Esophagus mucosa (tissue), 1 donor: ENCODE measurements at places on chromosomes 7 and 10. TPM values are rescaled to one million over a fixed set of nuclear protein-coding genes. Genes with fewer than 3 reads are reported as not detected.

DNA sequence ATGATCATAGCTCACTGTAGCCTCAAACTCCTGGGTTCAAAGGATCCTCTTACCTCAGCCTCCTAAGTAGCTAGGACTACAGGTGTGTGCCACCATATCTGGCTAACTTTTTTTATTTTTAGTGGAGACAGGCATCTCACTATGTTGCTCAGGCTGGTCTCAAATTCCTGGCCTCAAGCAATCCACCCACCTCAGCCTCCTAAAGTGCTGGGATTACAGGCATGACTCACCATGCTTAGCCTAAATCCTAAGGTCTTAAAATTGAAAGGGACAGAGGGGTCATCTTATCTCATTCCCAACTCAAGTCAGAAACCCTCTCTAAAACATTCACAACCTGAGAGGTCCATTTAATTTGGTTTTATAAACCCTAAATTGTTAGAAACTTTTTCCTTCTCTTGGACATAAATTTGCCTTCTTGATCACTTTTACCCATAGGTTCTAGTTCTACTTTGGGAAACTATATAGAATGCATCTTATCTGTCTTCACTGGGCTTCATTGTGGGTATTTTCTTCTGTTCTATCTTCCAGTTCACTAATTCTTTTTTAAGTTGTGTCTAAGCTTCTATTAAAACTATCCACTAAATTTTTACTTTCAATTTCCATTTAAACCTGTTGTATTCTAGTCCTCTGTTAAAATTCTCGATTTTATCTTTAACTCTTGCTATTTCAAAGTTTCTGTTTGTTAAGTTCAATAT, 183.4 kb upstream of the KAT6B start:
- no peak for ATAC-seq

- no peak for ATAC-seq
These were observed 33.7 kb downstream of the C10orf120 start for GRCh38 chr10:122665946-122666345.

The MUC3A gene
- total RNA-seq, result 0.16 TPM

- ATAC-seq, result no peak
These were observed 122.0 kb downstream of the ELAPOR2 start for GRCh38 chr7:86937363-86937878.

GRCh38 chr10:92778091-92778490, 70.2 kb upstream of the EXOC6 start:
- no peak for ATAC-seq

The TMEM229A gene
- total RNA-seq, result not detected

DNA sequence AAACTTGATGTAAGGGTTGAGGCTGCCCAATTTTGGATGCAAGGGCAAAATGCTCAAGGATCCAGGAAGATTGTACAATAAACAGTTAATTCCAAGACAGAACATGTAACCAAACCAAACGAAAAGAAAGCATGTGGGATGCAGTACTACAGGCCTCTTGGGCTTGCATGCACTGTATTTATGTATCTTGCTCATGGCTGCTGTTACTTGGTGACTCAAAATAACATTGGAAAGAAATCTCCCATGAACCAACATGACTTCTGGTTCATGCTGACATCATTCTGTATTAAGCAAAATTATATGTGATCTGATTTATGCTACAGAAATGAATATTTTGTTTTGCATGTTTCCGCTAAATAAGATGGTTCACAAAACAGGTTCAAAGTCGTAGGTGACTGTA, 65.9 kb upstream of the FZD1 start:
- ATAC-seq, result no peak

DNA sequence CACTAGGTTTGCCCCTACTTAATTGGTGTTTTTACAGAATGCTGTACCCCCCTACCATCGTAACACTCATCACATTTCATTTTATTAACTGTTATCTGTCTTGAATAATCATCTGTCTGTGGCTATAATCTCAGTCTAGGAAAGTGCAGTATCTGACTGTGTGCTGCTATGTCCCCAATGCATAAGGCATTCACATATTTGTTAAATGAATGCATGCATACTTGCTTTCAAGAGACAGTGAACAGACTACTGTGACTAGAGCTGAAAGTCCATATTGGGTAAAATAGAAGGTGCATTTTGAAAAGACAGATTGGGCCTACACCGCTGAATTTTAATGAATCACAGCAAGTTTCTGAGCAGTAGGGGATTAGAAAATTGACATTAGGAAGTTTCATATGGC, 112.3 kb downstream of the ARHGAP12 start:
- ATAC-seq, result no peak

DNA sequence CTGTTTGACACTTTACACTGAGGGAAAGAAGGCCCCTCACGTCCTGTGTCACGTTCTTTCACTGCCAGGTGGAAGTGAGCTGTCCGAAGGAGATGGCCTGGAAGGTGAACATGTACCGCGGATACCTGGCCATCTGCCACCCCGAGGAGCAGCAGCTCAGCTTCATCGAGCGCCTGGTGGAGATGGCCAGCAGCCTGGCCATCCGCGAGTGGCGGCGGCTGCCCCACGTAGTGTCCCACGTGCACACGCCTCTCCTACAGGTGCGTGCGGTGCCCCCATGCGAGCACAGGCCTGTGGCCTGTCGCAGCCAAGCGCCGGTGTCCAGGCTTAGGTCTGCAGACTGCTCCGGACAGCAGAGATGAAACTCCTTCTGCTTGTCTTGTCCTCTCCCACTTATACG, 103.4 kb downstream of the TRRAP start:
- ATAC-seq, result no peak

DNA sequence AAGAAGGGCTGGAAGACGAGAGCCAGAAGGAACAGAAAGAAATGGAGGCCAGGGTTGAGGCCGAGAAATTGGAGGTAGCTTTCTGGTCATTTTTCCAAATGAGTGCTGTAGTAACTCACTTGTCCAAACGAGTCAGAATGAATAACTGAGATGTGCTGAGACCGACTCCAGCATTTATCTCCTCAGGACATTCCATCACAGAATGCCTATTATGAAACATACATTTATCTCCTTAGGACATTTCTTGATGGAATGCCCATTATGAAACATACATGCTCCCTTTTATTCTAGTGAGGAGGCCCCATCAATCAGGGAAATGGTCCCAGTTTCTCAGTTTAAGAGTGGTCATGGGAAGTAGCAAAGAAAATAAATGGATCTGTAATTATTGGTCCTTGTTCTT, 16.5 kb downstream of the AVL9 start:
- ATAC-seq, result no peak

The SRRM3 gene
- total RNA-seq, result 6.2 TPM

The GPNMB gene
- total RNA-seq, result 125 TPM

GRCh38 chr7:93980744-93981479, 23.2 kb downstream of the BET1 start:
- ATAC-seq, result no peak

DNA sequence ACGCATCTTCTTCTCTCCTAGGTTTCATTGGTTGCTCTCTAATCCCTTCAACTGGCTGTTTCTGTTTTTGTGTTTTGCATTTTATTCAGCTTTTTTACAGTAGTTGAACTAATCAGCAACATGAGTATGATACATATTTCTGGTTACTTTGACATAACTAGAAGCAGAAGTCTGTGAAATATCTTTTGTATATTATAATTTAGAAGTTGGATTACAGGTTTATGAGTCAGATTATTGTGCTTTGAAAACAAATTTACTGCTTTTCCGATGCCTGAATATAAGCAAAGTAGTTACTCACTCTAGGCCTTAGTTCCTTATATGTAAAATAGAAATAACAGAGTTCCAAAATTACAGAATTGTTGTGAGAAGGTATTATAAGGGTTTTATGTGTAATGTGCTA, 96.2 kb upstream of the MEOX2 start:
- ATAC-seq, result no peak
